ENCODE measurements at places on chromosomes 6 and 20.

DNA sequence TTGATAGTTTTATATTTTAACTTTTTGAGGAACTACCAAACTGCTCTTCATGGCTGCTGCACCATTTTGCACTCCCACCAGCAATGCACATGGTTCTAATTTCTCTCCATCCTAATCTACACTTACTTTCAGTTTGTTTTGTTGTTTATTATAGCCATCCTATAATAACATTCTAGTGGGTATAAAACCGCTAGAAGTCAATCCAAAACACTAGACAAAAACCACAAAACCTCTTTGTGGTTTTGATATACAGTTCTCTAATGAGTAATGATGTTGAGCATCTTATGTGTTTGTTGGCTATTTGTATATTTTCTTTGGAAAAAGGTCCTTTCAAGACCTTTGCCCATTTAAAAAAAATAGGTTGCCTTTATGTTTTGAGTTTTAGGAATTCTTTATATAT, 5.6 kb downstream of the RPP21 start:
- DNase-seq: no peak

DNA sequence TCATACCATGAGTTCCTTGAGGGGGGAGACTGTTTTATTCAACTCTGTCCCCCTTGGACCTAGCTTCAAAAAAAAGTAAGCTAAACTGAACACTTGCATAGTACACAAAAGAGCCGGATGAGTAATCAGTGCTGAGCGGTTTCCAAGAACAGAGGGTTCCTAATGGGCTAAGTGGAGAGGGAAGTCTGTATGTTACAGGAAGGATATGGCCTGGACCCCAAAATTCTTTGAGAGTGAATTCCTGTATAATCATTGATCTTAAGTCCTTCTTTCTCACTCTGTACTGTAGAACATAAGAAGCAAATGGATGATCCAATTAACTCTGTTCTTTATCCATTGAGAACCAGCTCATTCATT, 324.7 kb upstream of the CNR1 start:
- DNase-seq: no peak

GRCh38 chr6:16544521-16544920, 216.7 kb downstream of the ATXN1 start:
- DNase-seq: no peak

DNA sequence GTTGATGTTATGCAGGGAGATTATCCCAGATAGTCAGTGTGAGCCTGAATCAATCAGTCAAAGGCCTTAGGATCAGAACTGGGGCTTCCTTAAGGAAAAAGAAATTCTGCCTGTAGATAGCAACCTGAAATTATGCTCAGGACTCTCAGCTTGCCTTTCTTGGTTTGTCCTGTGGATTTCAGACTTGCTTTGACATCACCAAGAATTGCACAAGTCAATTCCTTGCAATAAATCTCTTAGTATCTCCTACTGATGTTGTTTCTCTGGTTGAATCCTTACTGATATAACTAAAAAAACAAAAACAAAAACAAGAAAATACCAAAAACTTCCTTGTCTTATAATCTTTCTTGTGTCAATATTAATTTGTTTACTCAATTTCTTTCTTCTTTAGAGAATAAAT, 258.9 kb upstream of the TCF21 start:
- DNase-seq: no peak

DNA sequence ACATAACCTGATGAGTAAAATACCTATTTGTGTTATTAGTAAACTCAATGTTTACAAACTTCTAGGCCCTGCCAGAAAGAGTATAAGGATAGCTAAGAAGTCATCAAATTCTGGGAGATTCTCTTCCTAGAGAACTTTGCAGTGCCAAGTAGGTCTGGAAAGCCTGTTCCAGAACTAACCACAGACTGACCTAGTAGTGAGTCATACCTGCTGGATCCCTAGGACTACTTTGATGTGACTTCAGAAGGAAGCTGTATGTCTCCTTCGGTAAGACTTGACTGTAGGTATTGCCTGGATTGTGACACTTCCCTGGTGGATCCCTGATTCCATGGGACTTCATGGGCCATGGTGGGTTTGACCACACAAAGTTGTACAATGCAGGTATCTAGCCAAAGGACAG, 131.7 kb downstream of the DNAH8 start:
- no peak for DNase-seq

DNA sequence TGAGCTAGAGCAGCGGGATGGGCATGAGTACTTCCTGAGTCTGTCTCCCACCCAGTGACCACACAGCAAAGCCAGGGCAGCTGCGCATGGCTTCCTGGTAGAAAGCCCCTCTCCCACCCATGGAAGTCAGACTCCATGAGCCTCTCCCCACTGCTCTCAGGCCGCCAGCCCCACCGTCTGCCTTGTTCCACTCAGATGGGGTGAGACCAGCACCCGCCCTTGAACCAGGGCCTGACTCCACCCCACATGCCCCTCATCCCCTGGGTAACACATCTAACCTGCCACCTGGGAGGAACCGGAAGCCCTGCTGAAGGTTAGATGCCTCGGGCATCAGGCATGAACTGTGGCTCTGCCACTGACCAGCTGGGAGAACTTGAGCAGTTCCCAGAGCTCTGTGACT, 227.8 kb downstream of the NRN1 start:
- DNase-seq: no peak

- peak; percentile 71 for DNase-seq
Observed at GRCh38 chr20:45470262-45470931, 844 bp downstream of the WFDC2 start.

- DNase-seq: no peak
Observed at GRCh38 chr20:12237772-12238171, 320.1 kb downstream of the BTBD3 start.

DNA sequence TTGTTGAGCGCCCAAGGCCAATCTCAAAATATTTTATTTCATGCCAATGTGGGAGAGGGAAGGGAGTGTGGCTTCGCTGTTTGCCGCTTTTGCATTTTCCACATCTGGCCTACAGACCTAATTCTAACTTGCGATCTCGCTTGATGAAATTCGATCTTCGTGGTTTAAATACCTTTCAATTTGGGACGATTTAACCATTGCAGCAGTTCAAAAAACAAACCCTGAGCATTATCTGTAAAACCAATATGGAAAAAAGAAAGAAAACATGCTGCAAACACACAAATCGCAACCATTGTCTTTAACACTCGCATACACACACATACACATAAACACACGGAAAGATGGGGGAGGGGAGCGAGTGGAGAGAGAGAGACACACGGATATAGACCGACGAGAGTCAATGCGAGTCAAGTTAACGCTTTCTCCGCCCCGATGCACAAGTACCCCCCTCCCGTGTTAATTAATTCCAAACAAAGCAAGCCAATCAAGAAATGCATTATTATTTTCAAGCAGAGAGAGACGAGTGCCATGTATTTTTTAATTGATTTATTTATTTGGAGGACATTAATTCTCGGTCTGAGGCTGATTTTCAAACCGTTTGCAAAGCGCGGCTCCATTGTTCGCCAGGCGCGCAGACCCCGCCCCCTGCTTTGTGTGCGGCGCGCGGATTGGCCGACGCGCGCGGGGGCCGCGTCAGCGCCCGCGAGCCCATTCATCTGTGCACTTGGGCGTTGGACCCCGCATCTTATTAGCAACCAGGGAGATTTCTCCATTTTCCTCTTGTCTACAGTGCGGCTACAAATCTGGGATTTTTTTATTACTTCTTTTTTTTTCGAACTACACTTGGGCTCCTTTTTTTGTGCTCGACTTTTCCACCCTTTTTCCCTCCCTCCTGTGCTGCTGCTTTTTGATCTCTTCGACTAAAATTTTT, at the start of gene MARCKS:
TSS of gene MARCKS (plus strand) at position 721 of the 931 bp plus-strand sequence. CDS start 401 bp downstream, outside the sequence.
- DNase-seq: peak; percentile 93

- no peak for DNase-seq
Observed at GRCh38 chr6:31533455-31533841, 4.7 kb downstream of the MCCD1 start.

- DNase-seq: no peak
Observed at GRCh38 chr20:61934716-61935530, 130.8 kb downstream of the TAF4 start.

DNA sequence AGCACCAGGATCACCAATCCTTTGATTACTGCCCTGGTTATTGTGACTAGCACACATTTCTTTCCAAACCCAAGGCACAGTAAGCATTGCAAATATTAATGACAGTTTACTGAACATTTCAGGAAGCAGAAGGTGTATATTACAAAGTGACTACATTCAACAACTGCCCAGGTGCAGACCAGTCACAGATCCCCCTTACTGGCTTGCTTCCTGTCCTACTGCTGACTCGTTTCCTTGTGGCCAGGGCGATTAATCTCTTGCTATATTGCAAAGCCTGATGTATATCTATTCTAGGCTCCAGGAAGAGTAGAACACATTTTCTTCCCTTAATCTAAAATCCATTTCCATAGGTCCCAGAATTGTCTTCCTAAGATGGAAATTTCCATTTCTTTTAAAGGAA, 77.2 kb upstream of the EPHA7 start:
- peak; percentile 40 for DNase-seq

DNA sequence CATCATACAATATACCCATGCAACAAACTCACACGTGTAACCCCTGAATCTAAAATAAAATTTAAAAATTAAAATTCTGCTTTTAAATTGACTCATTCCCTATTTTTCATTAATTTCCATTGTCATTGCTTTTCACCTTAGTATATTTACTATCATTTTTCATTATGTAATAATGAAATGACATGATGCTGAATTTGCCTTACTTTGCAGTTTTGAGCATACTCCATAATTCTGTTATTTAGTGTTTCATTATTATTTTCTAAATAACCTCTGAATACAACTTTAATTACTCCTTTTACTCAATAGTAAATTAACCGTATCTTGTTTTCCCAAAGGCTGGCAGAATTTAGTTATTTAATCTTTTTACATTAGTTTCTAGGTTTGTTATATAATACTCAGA, 719.6 kb downstream of the DOK5 start:
- no peak for DNase-seq

GRCh38 chr6:17038316-17038715, 63.5 kb upstream of the STMND1 start:
- no peak for DNase-seq
